ENCODE measurements at places on chromosomes 7 and 10.

GRCh38 chr10:132813560-132814468 lies 27.9 kb upstream of the NKX6-2 start:
- no peak for DNase-seq

DNA sequence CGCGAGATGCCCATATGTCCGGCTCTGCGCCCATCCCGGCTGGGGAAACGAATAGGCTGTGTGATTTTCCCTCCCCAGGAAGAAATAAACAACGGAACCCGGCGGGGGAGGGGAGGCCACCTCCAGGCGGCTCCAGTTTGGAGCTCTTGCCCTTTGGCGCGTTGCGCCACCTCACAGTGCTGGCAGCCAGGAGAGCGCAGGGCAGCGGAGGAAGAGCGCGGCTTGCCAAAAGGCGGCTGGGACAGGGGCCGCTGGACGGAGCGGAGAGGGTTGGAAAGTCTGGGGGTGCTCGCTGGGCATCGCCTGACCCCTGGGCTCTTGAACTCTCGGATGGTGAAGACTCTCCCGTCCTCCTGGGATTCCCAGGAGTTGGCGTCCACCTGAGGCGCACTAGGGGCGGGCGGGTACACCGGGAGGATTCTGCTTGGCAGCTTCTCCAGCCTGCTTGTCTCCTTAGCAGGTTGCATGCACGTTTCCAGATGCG lies 5.3 kb upstream of the NEUROG3 start:
- no peak for DNase-seq

- DNase-seq: no peak
Observed at GRCh38 chr7:131945957-131946544, 389.6 kb upstream of the PODXL start.

GRCh38 chr10:132739225-132739613 lies 46.7 kb downstream of the NKX6-2 start:
- peak; percentile 47 for DNase-seq

GRCh38 chr10:18822156-18822555 lies 162.9 kb downstream of the ARL5B start:
- peak; percentile 14 for DNase-seq

DNA sequence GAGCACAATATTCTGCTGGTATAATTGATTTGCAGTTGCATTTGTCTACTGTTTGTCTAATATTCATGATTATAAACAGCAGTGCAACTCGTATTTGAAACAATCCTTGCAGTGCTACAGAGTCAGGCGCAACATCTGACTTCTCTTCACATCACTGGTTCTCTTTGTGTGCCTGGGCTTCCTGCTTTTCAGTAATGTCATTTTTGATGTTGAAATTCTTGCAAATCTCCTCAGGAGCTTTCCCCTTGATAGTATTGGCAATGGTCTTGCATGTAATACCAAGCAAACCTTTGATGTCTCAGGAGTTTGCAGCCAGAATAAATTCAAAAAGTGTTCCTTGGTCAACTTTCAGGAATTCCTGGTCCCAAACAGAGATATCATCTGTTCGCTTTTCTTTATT lies 20.2 kb downstream of the HPS6 start:
- DNase-seq: no peak

GRCh38 chr7:22613496-22613895 lies 113.5 kb upstream of the IL6 start:
- DNase-seq: no peak

DNA sequence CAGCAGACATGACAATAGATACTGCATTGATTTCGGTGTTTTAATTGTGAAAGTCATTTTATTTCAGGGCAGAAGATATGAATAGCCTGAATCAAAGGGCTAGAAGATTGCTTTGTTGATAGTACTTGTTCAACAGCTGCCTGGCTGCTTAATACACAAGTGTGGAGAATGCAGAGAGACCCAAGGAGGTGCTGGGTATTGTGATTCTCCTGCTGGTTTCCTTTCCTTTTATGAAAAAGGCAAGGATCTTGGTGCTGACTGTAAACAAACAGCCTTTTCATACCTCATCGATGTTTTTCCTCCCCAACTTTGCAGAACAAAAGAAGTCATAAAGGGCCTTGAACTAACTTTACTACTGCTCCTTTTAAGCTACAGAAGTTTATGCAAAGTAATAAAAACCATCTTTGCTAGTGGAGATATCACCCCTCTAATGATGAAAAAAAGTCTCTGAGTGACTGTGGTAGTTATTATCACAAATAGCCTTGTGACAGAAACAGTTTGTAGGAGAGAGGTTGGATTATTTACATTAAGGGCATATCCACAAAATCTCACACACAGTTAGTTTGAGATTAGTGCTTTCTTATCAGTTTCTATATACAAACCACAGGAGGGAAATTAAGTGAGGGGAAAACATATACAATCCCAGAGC lies 800.0 kb downstream of the LRMDA start:
- DNase-seq: no peak

DNA sequence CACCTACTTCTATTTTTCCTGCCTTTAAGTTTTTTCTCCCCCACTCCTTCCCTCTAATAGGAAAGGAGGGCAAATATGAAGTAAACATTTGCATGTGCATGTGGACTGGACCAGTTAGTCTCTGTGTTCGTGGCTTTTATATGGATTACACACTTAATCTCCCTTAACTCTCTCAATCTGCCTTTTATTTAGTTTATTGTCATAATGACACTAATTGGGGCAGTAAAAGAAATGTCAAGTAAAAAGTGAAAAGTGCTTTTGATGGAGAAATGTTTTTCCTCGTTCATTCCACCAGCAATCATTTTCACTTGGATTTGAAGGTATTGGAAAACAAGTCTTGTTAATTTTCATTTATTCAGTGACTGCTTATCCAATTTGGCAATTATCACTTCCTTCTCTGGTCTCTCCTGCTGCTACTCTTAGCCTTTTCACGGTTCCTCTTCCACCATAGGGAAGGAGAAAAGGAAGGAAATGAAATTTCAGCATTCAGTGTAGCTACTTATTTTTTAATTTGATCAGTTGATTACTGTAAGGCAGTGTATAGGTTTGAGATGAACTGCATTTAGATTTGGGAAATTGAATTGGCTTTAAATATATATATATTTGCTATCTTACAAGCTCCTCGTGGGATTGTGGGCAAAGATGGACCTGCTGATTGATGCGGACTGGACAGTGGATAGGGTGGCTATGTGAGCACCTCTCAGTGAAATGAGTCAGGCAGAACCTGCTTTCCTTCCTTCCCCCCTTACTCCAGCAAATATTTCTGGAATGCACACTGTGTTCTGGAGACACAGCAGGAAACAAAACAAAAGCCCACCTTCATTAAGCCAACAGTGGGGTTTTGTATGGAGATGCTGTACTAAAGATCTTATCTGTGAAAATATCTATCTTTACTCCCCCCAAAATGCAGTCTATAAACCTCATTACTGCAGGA lies 77.5 kb downstream of the LRRC4 start:
- DNase-seq: no peak

DNA sequence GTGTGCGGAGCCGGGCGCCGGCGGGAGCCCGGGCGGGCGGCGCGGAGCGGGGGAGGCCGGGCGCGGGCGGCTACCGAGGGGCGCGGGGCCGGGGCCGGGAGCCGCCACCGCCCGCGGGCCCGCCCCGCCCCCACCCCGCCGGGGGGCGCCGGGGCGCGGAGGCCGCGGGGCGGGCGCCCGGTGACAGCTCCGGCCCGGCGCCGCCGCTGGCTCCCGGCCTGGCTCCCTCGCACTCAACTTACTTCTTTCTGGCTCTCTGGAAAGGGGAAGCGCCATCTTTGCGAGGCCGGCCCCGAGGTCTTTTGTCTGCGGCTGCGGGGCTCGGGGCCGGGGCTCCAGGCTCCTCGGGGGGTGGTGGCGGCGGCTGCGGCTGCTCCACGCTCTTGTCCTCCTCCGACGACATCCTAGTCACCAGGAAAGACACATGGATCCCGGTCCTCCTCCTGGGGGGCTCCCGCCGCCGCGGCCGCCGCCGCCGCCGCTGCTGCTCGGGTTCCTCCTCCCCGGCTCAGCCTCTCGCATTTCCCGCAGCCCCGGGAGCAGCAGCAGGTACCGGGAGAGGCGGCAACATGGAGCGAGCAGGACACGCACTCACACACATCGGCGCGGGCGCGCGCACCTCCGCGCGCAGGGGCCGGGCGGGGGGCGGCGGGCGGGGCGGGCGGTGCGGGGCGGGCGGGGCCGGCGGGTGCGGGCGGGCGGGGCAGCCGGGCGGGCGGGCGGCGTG lies at the start of gene KMT2C:
Gene KMT2C (minus strand): TSS at position 620 of the 727 bp plus-strand sequence. CDS start 217 bp downstream, at position 403.
- DNase-seq: peak; percentile 82

DNA sequence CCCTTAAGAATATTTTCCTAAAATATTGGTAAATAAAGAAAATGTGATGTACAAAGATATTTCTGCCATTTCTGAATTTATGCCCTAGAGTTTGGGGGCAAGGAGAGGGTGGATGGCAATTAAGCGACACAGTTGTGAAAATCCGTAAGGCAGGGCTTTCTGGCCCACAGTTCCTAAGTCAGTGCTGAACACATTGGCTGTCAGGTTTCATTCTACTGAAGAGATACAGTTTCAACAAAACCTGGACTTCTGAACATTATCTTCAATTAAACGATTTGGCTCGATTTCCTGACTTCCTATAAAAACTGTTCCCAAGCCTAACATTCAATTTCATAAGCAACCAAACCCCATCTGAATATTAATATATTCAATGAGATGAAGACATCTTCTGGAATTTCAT lies 61.1 kb upstream of the NEBL start:
- DNase-seq: no peak
